Fibroblast of skin of right biceps (primary cell): ENCODE measurements at places on chromosomes 5 and 9.
A peak's percentile ranks its signal among the peaks of the same experiment; 100 is the strongest.

DNA sequence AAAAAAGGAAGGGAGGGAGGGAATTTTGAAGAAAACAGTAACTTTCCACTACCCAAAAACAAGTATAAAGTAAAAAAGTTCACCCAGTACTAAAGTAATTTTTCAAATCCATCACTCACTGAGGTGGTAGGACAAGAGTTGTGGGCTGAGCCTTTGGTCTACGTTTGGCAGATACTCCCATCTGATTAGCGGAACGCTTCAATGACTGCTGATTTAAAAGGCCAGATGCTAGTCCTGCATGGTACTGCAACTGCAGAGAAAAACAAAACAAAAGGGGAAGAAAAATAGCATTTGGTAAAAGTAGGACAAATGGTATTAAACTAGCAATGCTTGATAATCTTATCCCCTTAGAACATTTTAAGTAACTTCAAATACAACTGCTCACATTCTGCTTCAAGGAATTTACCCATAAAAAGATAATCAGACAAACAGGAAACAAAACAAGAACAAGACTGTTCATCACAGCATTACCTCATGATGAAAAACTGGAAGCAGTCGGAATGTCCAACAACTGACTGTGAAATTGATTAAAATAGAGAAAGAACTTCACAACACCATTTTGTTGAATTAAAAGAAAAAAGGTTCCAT is 65.4 kb downstream of the MED27 start:
- no peak for DNase-seq

- no peak for DNase-seq
Measured at GRCh38 chr9:526904-527591, 312.4 kb downstream of the DOCK8 start.

- DNase-seq: peak; percentile 93
Measured at GRCh38 chr5:82406205-82406773, 128.1 kb upstream of the RPS23 start.

GRCh38 chr9:90515510-90515909 is 127.1 kb downstream of the DIRAS2 start:
- DNase-seq: no peak

DNA sequence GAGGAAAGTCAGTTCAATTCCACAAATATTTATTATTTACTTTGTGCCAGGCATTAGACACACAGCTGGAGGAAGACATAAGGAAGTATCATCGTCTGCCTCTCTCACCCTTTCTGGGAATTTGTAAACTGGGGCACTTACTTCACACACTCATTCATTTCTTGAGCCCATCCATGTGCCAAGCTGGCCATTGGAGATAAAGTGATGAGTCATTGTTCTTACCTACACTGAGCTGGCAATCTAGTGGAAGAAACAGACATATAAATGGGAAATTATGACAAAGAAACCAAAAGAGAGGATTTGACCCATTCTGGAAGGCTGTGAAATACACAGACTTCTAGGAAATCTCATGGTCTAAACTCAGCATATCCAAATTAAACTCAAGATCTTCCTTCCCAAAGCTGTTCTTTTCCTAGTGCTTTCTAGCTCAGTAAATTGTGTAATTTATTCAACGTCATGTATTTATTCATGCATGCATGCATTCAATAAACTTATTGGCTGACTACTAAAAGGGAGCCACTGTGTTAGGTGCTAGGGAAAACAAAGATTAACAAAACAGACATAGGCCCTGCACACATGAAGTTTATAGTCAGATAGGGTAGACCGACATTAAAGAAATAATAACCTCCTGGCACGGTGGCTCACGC is 65.3 kb downstream of the SH3RF2 start:
- no peak for DNase-seq

- no peak for DNase-seq
Measured at GRCh38 chr5:178199581-178200434, 4.5 kb upstream of the HNRNPAB start.

GRCh38 chr5:126816649-126817048 is 39.7 kb downstream of the LMNB1 start:
- DNase-seq: no peak

- no peak for DNase-seq
Measured at GRCh38 chr9:95947118-95947517, 71.6 kb downstream of the ERCC6L2 start.
